ENCODE measurements at places on chromosomes 7 and 10.

- no peak for DNase-seq
Measured at GRCh38 chr7:84058311-84059076, 136.1 kb downstream of the SEMA3A start.

DNA sequence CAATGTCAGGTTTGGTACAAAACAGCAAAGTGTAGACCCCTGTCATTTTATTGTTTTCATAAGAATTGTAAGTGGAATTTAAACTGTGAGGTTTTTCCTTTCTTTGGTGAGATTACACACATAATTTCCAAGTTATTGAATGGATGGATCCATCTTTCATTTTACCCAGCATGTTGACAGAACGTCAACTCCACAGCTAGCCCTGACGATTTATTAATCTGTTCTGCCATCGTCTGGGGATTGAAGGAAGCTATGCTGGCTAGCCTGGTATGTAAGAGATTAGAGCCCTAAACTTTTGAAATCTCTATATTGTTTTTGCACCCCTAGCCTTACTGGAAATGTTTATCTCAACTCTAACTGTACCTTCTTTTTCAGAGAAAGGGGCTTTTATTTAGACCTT is 8.6 kb downstream of the WNT16 start:
- DNase-seq: no peak

DNA sequence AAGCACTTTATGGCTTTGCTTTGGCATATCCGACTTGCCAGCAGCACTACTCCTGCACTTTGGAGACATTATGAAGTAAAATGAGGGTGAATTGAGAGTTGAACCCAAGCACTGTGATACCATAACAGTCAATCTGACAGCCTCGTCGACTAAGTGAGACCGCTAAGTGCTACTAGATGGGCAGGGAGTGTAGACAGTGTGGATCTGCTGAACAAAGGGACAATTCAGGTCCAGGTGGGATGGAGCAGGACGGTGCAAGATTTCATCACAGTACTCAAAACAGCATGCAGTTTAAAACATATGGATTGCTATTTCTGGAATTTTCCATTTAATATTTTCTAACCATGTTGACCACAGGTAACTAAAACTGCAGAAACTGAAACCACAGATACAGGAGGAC is 20.8 kb upstream of the PRTFDC1 start:
- no peak for DNase-seq

DNA sequence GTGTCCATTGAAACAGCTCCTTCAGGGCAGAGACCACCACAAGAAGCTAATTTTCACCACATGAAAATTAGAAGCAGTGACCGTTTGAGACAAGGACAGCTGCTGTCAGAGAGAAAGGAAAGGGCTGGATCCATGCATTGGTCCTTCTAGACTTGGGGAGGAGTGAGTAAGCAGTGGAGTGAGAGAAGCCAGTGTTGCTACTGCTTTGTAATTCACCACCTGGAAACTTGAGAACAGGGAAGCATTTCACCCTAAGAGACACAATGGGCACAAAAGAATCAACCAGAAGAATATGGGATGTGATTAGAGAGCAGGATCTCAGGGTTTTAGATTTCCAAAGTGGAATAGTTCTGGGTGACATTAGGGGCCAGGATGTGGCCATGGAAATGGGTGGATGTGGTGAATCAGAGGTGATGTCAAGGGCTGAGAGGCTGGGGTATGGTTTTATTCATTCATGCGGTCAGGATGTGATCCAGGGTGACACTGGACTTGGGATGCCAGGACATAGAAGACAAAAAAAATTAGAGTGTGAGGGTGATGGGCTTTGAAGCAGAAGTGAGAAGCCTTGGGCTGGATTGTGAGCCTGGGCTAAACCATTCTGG is 61.6 kb downstream of the DENND11 start:
- DNase-seq: no peak

GRCh38 chr10:70981171-70981836 is 92.9 kb upstream of the PCBD1 start:
- DNase-seq: no peak

GRCh38 chr7:28799619-28800018 is 158.5 kb downstream of the TRIL start:
- DNase-seq: no peak

- DNase-seq: no peak
Measured at GRCh38 chr7:130397758-130398073, 17.4 kb downstream of the CPA1 start.

- no peak for DNase-seq
Measured at GRCh38 chr10:86127274-86127819, 239.2 kb downstream of the GRID1 start.

DNA sequence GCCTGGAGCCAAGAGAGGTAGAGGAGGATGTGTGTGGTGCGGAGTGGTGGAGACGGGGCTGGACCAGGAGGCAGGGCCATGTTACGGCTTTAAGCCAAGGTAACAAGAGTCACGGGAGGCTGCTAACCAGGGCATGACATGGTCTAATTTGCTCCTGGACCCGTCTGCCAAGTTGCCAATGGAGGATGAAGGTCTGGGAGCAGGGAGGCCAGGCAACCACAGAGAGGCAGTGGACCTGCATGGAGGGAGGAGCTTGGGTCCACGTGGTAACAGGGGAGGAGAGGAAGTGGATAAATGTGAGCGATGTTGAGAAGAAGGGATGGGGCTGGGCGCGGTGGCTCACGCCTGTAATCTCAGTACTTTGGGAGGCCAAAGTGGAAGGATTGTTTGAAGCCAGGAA is 31.0 kb downstream of the SRRM3 start:
- no peak for DNase-seq

DNA sequence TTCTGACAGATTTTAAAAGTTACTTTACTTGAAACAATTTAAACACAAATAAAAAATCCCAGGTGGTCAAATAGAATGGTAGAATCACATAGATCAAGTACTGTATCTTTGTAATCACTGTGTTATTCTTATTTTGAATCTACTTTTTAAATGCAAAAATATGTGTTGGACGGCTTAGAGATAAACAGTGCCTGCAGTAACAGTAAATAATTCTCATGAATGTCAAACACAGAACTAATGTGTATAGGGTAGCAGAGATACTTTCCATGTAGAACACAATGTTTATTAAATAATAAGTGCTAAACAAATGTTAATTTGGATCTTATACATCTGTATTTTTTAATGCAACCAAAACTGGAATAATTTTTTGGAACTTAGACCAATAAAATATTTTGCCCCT is 1199.4 kb downstream of the SORCS1 start:
- no peak for DNase-seq

DNA sequence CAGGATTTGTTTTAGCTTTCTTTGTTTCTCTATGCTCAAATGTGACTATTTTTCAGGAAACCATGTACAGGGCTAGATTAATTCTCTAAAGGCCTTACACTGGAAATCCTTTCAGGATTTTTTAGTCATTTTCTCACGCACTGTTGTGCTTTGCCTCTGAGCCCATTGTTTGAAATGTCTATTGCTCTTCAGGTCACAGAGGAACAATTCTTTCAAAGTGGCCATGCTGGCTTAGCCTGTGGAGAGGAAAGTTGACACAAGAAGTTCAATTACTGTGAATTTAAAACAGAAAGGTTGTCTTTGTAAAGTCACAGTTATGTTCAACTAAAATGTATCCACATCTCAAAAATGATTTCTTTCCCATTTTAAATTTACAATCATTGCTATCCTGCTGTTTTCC is 1071.7 kb upstream of the POT1 start:
- no peak for DNase-seq

- DNase-seq: no peak
Measured at GRCh38 chr7:7556852-7557251, 9.8 kb upstream of the MIOS start.

GRCh38 chr10:50360077-50360850 is 108.9 kb upstream of the ASAH2 start:
- DNase-seq: no peak
